CD14-positive monocyte (primary cell): ENCODE measurements at places on chromosomes 11 and 22.
A peak's percentile ranks its signal among the peaks of the same experiment; 100 is the strongest.

GRCh38 chr11:128470081-128470480 lies 117.3 kb downstream of the ETS1 start:
- no peak for DNase-seq

GRCh38 chr11:15539645-15540044 lies 424.9 kb downstream of the INSC start:
- DNase-seq = no peak

- DNase-seq = no peak
Observed at GRCh38 chr22:19064354-19065054, 57.7 kb downstream of the DGCR2 start.

DNA sequence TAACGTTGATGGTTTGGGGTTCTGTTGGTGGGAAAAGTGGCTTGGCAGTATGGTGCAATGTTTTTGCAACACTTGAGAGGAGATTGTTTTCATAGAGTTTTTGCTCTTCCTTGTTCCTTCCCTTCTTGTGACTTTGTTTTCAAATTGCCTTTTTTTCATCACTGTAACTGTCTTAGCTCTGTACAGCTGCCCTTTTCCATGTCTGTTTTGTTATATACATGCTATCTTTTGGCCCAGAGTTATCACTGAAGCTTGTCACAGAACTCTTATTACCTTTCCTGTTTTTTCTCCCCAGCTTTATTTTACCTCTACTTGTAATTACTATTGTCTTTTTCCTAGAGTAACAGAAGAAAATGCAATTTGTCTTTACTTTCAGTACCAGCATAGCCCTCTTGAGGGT lies 154.1 kb downstream of the DDX10 start:
- no peak for DNase-seq

DNA sequence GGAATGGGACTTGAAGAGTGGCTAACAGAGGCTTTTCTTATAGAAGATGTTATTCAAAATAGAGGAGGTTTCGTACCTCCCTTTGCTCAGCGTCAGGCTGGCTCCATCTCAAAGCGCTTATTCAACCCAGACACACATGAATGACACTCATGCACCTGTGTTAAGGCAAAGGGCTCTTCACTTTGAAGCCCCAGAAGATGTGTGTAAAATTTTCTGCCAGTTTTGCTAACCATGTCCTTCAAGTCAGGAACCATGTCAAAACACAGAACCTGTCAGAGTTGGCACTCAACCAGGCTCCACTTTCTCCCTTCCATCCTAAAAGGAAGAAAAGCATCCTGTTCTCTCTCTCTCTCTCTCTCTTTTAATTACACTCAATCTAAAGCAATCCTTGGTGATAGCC lies 352.8 kb upstream of the NARS2 start:
- no peak for DNase-seq

DNA sequence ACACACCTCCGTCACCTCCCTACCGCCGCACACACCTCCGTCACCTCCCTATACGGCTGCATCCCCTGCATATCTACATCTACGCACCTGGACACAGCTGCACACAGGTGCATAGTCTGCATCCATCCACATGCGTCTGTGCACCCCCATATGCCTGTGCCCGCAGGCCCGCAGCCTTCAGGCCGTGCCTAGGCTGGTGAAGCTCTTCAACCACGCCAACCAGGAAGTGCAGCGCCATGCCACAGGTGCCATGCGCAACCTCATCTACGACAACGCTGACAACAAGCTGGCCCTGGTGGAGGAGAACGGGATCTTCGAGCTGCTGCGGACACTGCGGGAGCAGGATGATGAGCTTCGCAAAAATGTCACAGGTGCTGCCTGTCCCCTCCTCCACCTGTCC lies 4.8 kb downstream of the PKP3 start:
- no peak for DNase-seq

DNA sequence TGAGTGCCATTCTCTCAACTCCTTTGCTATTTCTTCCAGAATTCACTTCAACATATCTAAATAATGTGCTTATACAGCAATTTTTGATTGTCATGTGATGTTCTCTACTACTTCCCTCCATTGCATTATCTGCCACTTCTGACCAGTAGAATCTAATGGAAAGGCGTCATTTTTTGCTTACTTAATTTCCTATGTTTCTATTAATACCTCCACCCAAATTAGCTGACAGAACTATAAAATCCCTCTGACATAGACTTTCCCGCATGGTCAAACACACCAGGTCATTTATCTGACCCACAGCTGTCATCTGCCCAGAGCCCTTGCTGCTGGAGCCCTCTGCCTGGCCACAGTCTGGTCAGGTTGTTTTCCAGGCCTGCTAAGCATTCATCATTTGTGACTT lies 258.6 kb upstream of the NARS2 start:
- peak; percentile 37 for DNase-seq

GRCh38 chr11:59172345-59173079 lies 580 bp downstream of the DTX4 start:
- no peak for DNase-seq

GRCh38 chr11:44088871-44089270 lies 6.6 kb upstream of the EXT2 start:
- DNase-seq = no peak

- no peak for DNase-seq
Observed at GRCh38 chr11:2951231-2952110, 22.3 kb upstream of the PHLDA2 start.

DNA sequence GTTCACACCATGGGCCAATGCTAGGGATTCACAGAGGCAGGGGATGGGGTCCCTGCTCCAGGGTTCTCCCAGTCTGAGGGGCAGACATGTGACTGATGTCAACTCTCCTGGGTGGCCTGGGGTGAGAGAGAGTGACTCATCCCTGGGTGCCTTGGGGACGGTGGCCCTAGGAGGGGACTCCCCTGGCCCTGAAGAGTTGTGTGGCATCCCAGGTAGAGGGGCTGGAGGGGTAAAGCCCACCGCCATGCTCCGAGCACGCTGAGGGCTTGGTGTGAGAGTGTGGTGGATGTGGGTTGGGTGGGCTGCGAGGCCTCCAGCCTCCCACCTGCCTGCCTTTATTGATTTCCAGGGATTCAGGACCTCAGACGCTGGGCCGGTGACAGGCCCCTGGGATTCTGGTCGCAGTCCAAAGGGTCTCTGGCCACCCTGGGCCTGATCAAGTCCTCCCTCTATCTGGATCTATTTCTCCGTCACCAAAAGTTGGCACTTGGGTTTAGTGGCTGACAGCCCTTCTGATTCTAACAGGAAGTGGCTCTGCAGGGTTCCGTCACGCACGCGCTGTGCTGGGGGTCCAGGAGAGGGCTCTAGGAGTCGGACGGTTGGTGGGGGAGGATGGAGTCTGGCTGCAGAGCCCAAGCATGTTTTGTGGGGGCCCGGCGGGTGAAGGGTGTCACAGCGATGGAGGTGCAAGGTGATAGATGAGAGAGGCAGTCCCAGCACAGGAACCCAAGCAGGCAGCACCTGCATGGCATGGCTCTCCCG lies 27.3 kb upstream of the WNT7B start:
- DNase-seq = no peak

DNA sequence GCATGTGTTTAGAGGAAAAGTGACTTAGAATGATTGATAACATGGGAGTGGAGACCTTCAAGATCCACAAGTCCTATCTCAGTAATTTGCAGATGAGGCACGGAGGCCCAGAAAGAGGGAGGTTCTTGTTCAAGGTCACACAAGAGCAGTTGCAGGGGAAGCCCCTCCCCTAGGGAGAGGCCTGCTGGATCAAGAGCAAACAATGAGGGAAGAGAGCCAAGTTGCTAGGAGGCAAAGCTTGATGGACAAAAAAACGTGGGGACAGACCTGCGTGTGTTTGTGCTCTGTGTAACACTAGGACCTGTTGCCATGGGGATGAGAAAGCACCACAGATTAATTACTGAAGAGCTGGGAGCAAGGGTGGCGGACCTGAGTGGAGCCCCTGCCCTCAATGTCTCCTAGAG lies 6.4 kb upstream of the MFRP start:
- no peak for DNase-seq

- DNase-seq = no peak
Observed at GRCh38 chr11:106714199-106714598, 304.1 kb downstream of the GUCY1A2 start.

DNA sequence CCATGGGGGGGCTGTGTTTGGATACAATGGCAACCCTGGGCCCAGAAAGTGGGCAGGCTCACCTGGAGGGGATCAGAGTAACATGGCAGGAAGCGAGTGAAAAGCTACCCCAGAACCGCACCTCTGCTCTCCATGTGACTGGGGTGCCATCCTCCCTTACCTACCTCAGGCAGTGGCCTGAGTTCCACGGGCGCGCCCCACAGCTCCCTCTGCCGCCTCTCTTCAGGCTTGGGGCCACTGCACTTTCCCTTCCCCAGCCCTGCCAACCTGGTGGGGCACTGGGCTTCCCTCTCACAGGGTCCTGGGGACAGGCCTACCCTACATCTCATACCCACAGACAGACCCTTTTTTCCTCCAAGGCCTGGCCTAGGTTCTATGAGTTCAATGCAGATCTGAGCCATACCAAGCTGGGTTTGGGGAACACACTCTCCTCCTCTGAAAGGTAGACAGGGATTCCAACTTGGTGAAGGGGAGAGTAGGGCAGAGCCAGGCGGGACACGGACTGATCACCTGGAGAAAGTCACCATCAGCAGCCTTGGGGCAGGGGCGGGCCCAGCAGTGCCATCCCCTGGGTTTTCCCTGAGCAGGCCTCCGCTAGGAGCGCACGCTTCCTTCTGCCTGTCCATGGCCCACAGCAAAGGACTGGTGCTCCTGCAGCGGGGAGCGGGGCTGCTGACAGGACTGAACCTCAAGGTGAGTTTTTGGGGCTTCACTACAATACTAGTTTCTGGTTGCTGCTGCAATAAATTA lies 7.1 kb downstream of the GALR3 start:
- DNase-seq = no peak

DNA sequence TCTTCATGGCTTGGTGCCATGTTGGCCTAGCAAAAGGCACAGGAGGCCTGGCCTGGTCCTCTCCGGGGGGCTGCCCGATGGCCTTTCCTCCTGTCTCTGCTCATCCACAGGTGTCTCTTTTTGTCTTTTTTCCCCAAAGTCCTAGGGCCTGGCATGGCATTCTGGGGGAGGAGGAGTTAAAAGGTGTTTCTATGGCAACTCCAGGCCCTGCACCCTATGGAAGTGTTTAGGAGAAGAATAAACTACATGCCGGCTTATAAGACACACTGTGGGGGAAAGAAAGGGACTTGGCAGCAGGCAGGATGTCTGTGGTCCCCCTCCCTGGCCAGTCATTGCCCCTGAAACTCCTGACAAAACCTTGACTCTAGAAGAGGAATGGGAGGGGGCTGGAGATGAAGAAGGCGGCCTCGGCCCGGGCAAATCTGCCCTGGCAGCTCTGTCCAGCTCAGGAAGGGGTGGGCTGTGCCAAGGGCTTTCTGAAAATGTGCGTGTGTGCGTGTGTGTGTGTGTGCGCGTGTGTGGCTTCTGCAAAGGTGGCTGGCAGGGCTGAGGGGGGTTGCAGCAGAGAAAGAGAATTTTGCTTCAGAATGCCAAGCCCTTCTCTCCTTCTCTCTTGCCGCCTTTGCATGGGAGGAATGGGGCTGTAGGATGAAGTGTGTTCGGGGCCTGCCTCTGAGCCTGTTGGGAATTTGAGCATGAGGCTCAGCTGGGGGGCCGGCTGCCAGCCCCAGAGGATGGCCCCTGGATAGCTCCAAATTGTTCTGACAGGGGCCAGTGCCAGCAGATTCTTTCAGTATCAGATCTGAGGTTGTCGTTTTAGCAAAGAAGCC lies 3.2 kb downstream of the TIMP3 start:
- no peak for DNase-seq

- DNase-seq = peak; percentile 51
Observed at GRCh38 chr11:10450462-10451425, 4.3 kb upstream of the AMPD3 start.

DNA sequence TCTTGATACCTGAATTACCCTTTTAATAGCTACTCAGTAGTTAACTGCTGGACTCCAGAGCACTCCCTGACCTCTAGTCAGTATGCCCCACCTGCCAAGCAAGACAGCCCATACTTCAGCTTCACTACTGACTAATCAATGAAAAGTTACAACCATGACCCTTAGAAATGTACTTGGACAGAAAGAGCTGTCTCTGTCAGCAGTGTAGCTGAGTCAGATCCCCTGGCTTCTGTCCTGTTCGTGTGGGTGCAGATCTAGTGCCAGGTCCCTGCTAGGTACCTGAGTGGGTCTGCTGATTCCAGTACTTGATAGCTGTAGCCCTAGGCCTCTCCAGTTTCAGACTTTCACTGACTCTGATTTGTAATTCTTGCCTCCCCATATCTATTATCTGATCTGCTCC lies 265.8 kb upstream of the POU2AF2 start:
- DNase-seq = no peak

DNA sequence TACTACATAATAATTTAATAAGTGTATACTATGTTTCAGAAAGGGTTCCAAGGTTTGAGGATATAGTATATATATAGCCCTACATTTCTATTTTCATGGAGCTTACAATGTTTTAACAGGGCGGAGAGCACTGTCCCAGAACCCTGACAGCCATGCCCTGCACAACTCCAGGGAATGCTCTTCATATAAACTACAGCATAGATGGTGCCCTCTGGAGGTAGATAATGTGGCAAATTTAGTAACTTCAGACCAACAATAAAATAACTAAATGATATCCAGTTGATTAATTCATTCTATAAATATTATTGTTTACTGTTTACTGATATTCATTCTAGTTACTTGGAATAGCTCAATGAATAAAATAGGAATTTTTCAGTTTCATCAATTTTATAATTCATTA lies 693.7 kb upstream of the CCDC179 start:
- DNase-seq = no peak
